ENCODE measurements at places on chromosomes 7 and 10.

DNA sequence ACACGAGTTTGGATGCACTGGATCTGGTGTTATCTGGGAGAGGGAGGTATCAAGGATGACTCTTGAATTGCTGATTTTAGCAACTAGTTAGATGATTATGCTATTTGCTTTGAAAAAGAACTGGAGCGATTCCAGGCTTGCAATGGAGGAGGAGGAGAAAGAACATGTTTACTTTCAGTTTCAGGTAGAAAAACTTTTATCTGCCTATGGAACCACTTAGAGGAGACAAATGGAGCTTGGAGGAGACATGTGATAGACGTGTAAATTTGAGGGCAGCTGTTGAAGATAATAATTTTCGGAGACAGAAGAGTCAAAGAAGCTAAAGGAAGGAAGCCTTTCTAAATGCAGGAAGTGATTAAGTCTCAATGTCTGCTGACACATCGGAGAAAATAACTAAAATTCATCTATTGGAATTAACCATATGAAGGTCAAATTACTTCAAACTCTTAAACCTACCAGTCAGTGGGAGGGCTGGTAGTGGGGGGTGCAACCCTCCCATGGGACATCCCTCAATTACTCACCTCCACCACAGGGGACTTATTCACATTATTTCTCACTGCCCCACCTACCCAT is 56.4 kb upstream of the GNAI1 start:
- DNase-seq = no peak

DNA sequence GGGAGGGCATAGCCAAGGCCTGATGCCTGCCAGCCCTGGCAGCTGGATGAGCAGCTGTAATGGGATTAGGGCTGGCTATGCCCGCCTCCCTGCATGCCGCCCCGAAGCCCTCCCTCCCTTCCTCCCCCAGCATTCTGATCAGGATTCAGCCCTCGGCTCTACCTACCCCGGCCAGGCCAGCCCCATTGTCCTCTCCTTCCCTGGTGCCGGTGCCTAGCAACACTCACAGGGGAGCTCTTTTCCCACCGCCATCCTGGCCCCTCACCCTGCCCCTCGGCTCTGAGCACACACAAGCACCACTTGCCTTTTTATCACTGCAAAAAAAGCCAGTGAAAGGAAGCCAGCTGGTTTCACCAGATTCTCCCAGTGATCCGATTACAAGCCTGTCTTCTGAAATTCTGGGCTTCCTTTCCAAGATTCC is 9.0 kb upstream of the ADCYAP1R1 start:
- DNase-seq = no peak

DNA sequence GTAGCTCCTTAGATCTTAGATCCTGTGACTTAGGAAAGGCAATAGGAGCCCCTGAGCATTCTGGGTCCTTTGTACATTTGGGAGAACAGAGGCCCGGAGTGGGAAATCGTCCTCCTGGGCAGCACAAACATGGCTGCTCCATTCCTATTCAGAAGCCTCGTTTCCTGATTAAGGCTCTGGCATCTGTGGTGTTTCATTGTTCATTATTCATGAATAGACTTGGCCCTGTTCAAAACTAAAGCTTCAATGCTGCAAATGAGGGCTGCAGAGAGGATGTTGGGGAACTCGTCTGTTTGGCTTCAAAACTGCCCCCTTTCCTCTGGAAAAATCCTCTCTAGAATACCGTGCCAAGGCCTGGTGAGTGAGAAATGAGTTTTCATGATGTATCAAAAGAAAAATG is 3.4 kb upstream of the HTRA1 start:
- no peak for DNase-seq

DNA sequence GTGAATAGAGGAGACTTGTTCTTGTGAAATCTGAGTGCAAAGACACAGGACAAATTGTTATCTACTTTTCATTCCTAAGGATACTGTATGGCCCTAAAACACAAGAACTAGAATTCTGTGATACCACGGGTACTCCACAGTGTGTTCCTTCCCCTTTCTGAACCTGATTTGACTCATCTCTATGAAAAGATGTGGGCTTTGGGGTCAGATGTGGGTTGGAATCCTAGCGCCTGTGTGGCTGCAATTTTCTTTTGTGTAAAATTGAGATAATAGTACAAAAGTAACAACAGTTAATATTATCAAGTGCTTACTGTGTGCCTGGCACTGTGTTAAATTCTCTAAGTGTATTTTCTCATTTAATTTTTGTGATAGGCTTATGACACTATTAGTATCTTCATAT is 8.1 kb downstream of the SRGN start:
- DNase-seq = no peak

All from posterior vena cava (tissue), 2 donors.